ENCODE measurements at places on chromosomes 7 and 10. TPM values are rescaled to one million over a fixed set of nuclear protein-coding genes. Genes with fewer than 3 reads are reported as not detected.

Gene TMEM236
- 0.11 TPM for total RNA-seq

Gene FAM180A
- total RNA-seq = not detected

Gene CACNB2
- not detected for total RNA-seq

Gene IFIT1B
- not detected for total RNA-seq

Gene EPO
- not detected for total RNA-seq

Gene TMEM270
- total RNA-seq = not detected

Data from activated naive CD8-positive, alpha-beta T cell treated with anti-CD3 and anti-CD28 coated beads, Interleukin-2, amount 10 ng/mL, durations not matched to agents 7 days and 5 days (primary cell).